Prostate gland (tissue), 2 donors: ENCODE measurements at places on chromosomes 16 and 17. TPM values are rescaled to one million over a fixed set of nuclear protein-coding genes. Genes with fewer than 3 reads are reported as not detected.
A peak's percentile ranks its signal among the peaks of the same experiment; 100 is the strongest.

- peak; percentile 75 for DNase-seq
Observed at GRCh38 chr16:68790130-68790761, 53.1 kb upstream of the TANGO6 start.

NOXO1 gene
- total RNA-seq, result 0.32 TPM

TSPOAP1 gene
- 22.7 TPM for total RNA-seq

DNA sequence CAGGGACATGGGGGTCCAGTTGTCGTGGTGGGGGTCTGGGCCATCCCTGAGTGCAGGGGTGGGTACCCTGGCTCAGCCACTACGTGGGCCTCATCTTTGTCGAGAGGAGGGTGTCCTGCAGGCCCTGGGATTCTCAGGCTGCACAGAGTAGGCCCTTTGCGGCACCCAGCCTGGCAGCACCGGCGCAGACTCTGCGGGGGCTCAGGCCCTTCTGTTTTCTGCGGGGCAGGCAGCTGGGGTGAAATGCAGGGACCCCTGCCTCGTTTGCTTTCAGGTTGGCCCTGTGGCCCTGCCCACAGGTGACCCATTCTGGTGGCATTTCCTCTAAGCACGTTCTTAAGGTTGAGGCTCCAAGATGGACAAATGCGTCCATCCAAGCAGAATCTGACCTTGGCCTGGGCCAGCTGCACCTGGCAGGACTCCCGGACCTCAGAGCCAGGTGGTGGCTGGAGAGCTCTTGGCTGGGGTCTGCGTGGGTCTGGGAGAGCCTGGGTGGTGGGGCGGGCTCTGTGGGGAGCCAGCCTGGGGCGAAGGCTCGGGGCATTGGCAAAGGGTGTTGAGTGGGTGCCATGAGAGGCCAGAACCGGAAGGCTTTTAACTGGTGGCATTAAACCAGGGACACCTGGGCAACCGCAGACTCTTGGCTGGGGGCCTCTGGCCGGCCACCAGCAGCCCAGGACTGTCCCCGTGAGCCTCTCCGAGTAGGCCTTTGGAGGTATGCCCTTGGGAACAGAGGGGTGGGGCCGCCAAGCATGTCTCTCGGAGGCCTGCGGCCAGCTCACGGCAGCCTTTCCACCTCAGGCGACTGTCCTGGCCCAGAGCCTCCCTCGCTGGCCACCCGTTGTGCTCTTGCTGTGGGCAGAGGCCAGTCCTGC is 16.9 kb downstream of the PRSS27 start:
- DNase-seq, result peak; percentile 43

GRCh38 chr17:7806587-7806986 is 27.4 kb upstream of the KDM6B start:
- DNase-seq, result no peak

GRCh38 chr16:65120831-65121721 is 787 bp downstream of the CDH11 start:
- DNase-seq, result no peak

DNA sequence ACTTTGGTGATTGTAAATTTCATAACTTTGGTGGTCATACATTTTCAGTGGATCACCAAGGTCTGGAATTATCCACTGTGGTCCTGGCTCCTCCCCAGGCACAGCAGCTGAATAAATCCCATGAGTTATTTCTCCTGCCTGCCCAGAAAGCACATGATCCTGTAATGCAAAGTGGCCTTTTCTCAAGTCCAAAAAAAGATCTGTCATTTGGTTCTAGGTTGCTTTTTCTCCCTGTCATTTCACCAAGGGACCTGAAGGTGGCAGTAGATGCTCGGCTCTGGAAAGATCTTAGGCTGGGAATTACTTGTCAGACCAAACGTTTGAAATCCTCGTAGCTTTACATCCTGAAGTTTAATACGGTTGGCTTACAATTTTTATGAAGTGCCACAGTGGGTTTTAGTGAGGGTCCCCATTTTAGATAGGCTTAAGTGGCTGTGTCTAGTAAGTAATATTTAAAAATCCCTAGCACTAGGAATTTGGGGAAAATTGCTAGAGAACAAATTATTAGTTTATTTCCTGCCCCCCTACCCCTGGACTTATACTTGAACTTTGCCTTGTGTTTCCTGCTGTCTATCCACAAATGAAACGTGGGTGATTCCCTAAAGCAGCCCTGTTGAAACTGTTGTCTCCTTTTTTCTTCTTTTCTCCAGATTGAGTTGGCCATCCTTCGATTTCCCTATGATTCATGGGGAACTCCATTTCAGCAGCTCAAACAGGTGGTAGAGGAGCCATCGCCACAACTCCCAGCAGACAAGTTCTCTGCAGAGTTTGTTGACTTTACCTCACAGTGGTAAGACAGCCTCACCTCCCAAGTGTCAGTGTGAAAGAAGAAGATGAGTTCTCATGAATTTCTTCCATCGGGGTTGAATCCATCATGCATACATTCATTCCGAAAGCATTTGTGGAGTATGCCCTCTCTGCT is 111.7 kb downstream of the MAP2K6 start:
- DNase-seq, result peak; percentile 31

NOG gene
- 1.3 TPM for total RNA-seq

PLA2G15 gene
- total RNA-seq, result 39.5 TPM

DNA sequence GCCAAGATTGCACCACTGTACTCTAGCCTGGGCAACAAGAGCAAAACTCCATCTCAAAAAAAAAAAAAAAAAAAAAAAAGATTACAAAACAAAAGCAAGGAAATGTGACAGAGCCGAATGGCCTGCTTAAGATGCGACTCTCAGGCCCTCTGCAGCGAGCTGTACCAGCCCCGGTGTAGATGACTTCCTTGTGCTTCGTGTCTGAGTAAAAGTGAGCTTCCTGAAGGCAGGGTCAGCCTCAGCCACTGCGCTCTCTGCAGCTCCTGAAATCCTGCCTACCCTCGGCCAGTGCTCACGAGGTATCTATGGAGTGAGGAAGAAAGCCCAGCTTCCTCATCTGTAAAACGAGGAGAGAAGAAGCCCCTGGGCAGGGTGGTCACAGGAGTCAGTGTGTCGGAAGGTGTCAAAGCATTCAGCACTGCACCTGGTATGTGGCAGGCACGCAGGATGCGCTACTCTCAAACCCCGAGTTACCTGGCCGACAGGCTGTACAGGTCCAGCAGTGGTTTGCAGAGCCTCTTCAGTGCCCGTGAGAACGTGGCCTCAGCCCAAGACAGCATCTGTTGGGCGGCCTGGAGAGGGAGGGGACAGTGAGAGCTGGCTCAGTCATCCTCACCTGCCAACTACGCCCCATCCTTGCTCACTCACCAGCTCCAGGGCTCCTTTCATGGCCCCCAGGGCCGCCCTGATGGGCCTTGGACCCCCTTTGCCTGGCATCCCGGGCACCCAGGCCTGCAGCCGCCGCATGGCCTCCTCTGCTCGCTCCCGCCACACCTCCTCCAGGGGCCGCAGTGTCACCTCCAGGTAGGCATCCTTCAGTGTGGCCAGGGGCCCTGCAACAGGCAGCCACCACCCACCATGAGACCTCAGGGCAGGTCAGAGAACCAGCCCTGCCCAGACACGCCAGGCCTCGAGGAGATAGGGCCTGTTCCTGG is 44.6 kb downstream of the RMI2 start:
- no peak for DNase-seq

DNA sequence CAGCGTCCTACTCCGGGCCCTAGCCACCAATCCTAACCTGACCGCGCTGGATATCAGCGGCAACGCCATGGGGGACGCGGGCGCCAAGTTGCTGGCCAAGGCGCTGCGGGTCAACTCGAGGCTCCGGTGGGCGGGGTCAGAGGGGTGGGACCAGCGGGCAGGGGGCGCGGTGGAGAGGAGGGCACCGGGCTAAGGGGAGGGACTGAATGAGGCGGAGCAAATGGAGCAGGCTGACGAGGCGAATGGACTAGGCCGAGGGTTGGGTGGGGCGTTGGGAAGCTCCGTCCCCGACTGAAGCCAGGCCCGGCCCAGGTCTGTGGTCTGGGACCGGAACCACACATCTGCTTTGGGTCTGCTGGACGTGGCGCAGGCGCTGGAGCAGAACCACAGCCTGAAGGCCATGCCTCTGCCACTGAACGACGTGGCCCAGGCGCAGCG is 4.6 kb downstream of the CARMIL2 start:
- no peak for DNase-seq

DNA sequence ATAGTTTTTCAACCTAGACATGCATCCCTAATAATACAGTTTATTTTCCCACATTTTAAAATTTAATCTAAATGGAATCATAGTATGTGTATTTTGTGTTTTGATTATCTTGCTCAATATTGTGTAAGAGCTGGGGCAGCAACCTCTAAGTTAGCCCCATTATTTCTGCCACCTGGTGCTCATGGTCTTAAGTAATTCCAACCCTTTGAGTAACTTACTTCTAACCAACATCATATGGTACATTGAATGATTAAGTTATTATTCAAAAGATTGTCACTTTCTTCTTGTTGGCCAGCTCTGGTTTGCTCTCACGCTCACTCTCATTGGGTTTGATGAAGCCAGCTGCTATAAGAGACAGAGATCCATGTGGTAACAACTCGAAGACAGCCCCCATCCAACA is 3.9 kb upstream of the KRTAP4-3 start:
- no peak for DNase-seq

CDH5 gene
- total RNA-seq, result 20.8 TPM

KRT33A gene
- not detected for total RNA-seq

DNA sequence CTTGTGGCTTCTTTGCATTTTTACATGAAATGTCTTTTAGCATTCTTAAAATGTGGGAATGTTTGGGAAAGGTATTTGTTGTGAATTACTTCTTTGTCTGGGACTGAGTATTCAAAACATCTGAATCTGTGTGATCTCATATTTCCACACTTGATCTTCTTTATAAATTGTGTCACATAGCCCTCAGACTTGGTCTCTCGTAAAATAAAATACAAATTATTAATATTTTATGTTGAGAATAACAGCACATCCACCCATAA is 81.9 kb downstream of the TUBD1 start:
- no peak for DNase-seq

SLFN5 gene
- total RNA-seq, result 21.5 TPM

SPATA22 gene
- total RNA-seq, result not detected

ESRP2 gene
- 24.5 TPM for total RNA-seq

DNA sequence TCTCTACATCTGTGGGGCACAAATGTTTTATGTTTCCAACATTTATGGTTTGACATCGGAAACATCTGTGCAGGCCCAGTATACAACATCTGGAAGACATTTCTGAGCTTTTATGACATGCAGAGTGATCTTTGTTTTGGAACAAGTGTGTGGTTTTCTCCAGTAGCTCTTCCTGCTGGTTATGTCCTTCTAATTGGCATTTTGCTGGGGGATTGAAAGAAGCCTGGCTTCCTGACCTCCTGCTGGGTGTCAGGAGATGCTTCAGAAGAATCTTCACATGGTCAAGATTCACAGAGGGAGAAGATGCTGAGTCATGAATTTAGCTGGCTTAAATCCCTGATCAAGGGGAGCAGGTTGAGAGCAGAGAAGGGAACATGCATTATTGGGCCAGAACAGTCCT is 279.5 kb upstream of the MYOCD start:
- no peak for DNase-seq

- DNase-seq, result no peak
Observed at GRCh38 chr17:8857919-8858318, 9.6 kb downstream of the PIK3R6 start.

DNA sequence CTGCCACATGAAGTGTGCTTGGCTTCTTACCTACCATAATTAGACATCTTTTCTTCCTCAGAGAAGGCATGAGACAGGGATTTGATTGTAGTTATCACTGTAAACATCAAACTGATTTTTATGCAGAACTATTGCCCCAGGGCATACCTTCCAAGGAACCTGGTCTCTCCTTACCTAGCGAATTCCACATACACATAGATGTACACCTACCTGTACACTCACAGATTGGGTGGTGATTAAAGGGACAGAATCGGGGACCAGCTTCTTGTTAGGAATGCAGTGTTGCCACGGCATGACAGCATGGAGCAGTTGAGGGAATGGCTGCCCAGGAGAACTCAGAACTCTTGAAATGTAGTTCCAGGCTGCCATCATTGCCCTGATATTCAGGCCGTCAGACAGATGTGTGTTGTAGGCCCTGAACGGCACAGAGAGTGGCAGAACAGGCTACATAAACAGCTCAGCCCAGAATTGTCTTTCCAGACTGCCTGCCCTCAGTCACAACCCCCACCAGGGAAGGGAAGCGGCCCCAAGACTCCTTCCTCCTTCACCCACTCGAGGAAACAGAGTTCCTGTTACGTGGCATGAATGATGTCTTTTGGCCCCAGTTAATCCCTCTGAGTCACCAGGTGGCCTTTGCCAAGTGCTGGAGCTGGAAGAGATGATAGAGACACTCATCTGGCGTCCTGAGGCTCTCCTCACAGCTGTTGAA is 17.8 kb upstream of the NAGLU start:
- peak; percentile 71 for DNase-seq

- DNase-seq, result no peak
Observed at GRCh38 chr16:5069854-5070253, 1.8 kb upstream of the ALG1 start.

- no peak for DNase-seq
Observed at GRCh38 chr16:12176051-12176450, 199.5 kb downstream of the SNX29 start.

ACSM3 gene
- 99.6 TPM for total RNA-seq

DNA sequence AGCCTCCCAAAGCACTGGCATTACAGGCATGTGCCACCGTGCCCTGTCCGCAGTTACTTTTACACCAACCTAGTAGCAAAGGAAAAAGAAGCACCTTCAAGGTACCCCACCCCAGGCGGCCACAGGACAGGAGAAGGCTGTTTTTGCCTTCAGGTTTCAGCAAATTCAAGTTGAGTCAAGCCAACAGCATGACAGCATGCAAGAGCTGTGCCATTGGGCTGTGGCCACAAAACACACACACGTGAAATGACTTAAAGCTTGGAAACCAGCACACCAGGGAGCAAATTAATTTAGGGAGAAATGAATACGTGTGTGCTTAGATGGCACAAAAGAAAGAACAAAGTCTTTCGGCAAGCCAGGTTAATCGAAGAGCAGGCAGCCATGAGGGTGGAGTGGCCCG is 39.7 kb downstream of the ERCC4 start:
- DNase-seq, result no peak

DNA sequence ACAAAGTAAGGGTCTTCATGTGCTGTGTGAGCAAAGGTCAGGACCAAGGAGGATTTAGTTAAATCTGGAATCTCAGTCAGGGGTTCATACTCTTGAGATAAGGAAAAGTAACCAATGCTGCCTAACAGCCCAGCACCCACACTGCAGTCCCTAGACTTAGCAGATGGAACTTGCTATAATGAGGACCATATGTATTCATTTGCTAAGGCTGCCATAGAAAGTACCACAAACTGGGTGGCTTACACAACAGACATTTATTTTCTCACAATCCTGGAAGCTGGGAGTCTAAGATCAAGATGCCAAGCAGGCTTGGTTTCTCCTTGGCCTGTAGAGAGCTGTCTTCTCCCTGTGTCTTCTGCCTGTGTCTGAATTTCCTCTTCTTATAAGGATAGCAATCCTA is 20.8 kb downstream of the ZP2 start:
- no peak for DNase-seq

- no peak for DNase-seq
Observed at GRCh38 chr17:58264407-58265103, 16.2 kb downstream of the MPO start.

P2RX5 gene
- total RNA-seq, result 6.3 TPM

GRCh38 chr17:4293572-4293971 is 29.8 kb upstream of the ANKFY1 start:
- no peak for DNase-seq
